ENCODE measurements at places on chromosomes 4 and X.

DNA sequence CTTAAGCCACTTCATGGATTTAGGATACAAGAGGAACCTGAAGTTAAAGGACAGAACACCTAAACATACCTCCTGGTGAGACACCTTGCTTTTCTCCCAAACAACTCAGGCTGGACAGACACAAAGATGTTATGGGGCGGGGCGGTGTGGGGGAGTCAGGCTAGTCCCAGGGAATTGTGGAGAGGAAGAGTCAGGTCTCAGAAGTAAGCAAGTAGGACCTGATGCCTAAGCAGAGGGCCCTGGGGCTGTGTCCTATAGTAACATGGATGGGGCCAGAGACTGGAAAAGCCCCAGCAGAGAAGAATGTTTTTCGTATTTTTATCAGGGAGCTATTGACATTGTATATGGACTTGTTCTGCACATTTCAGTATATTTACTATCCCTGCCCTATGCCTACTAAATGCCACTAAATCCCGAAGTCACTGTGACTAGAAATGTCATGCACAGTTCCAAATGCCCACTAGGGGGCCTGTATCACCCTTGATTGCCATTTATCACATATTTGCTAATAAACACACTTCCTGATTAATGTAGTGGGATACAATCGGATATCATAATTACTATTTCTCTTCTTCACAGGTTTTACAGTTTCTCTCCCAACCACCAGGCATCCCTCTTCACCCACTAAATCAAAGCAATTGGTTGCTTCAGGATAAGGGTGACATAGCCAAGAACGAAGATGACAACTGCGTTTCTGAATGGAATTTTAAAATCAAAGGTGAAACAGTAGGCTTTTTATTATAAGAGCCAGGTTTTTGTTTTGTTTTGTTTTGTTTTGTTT lies 23.8 kb upstream of the ARHGAP10 start:
- H3K27me3 ChIP-seq = no peaks in the 10 kb centered on the region
- peak; percentile 61 for DNase-seq
- H3K36me3 ChIP-seq = no peaks in the 10 kb centered on the region
- H3K4me1 ChIP-seq = no peaks in the 10 kb centered on the region
- no peak overlapping the region for H3K4me3 ChIP-seq
- no peak overlapping the region for H3K27ac ChIP-seq

DNA sequence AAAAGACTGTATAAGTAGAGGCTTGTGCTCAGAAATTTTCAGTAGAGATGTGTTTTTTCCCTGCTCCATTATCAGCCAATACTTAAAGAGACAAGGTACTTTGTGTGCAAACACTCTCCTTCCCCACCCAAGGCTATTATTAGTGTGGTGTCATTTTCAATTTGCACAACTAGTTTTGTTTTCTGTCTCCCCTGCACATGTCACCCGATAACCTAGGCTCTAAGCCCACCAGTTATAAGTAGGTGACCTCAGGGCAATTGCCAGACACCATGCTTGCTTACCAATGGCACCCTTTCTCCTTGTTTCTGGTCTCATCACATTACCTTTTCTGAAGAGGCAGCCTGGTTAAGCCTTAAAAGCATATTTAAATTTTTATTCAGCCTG lies 8.0 kb upstream of the GUCY1A1 start:
- no peak overlapping the region for H3K4me3 ChIP-seq
- H3K36me3 ChIP-seq = no peaks in the 10 kb centered on the region
- no peaks in the 10 kb centered on the region for H3K27me3 ChIP-seq
- DNase-seq = no peak

- H3K27me3 ChIP-seq = no peaks in the 10 kb centered on the region
- H3K27ac ChIP-seq = no peak overlapping the region
- no peak overlapping the region for H3K4me3 ChIP-seq
Measured at GRCh38 chrX:70313503-70313902, 23.6 kb downstream of the KIF4A start.

DNA sequence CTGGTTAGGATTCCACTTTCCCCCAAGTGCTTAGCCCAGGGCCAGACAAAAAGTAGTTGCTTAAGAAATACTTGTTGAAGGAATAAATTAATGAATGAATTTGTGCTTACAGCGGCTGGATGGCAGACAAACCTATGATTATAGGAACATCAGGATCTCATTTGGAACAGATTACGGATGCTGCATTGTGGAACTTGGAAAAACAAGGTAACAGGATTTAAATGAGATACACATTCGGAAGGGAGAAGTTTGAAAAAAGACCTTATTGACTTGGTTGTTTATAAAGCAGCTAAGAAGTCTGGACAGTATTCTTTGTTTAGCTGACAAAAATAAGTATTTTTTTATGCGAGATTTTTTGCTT lies 572 bp downstream of the EXOSC9 start:
- no peaks in the 10 kb centered on the region for H3K27me3 ChIP-seq
- H3K36me3 ChIP-seq = no peaks in the 10 kb centered on the region
- peak overlapping the region; percentile 93 for H3K4me3 ChIP-seq
- peaks cover 8% of the 10 kb centered on the region for H3K4me1 ChIP-seq
- peak overlapping the region; percentile 83 for H3K27ac ChIP-seq

GRCh38 chrX:115696939-115697338 lies 136.0 kb downstream of the PLS3 start:
- no peaks in the 10 kb centered on the region for H3K4me1 ChIP-seq
- no peak for DNase-seq
- H3K4me3 ChIP-seq = no peak overlapping the region
- no peak overlapping the region for H3K27ac ChIP-seq

DNA sequence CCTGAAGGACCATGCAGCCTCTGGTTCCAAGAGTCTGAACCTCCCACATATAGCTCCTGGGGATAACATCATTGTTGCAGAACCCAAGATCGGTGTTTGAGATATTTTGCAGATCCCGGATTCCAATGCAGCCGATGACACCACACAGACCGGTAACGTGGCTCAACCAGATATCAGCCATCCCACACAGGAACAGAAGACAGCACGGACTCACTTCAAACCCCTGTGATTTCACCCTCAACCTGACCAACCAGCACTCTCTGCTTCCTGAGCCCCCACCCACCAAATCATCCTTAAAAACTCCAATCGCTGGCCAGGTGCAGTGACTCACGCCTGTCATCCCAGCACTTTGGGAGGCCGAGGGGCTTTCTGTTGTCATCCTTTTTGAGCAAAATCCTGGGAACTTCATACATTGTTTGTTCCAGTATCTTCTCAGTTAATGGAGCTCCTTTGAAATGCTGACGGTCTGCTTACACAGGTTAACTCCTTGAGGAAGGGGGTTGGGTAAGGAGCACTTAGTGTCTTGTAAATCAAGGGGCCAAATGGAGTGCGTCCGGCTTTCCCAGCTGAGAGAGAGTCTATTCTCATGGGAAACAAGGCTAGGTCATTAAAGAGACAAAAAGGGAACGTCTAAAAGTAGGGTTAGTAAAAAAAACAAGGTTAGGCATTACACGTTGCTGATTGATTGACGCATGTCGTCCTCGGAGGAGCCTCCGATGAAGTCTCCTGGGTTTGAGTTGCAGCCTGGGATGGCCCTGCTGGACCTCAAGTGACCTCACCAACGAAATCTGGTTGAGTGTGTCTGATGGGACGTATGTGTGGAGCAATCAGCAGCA lies 230.4 kb downstream of the CRLF2 start:
- H3K27me3 ChIP-seq = no peaks in the 10 kb centered on the region
- H3K36me3 ChIP-seq = no peaks in the 10 kb centered on the region
- no peaks in the 10 kb centered on the region for H3K4me1 ChIP-seq
- no peak for DNase-seq
- no peak overlapping the region for H3K27ac ChIP-seq

GRCh38 chrX:18894156-18894555 lies 89.8 kb downstream of the PHKA2 start:
- no peak overlapping the region for H3K27ac ChIP-seq
- H3K4me3 ChIP-seq = no peak overlapping the region
- H3K36me3 ChIP-seq = no peaks in the 10 kb centered on the region
- H3K4me1 ChIP-seq = no peaks in the 10 kb centered on the region
- H3K27me3 ChIP-seq = no peaks in the 10 kb centered on the region
- no peak for DNase-seq

DNA sequence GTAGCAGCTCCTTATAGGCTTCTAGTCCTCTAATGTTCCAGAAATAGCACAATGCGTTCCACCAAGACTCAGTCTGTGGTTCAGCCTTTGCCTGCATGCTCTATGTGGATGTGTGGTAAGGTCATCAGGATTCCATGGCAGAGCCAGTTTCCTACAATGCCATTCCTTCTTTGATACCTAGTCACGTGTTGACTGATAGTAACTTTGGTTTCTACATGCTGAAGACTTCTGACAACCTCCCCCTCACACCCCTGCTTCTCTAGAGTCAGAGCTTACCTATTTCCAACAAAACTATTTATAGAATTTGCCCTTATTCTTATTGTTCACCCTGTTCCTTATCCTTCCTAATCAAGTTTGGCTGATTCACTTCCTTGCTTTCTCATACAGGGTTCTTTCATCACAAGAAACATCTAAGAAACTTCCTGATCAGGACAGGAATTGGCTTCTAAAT lies 81.1 kb downstream of the CT47B1 start:
- no peaks in the 10 kb centered on the region for H3K27me3 ChIP-seq
- H3K4me1 ChIP-seq = no peaks in the 10 kb centered on the region
- DNase-seq = no peak
- H3K36me3 ChIP-seq = no peaks in the 10 kb centered on the region
- no peak overlapping the region for H3K27ac ChIP-seq
- H3K4me3 ChIP-seq = no peak overlapping the region

DNA sequence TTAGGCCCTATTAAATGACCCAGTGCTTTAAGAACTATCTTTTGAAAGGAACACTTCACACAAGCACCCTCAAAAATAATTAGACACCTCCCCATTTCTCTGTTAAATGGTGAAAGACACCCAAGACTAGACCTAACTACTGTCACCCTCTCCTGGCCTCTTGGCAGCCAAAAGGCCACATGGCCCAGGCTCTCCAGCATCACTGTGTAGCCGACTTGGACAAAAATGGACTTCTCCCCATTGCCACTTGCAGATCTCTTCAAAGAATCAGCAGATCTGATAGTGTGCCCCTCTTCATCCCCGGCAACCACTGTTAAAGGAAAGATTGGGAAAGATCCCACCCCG lies 2.0 kb downstream of the MID1IP1 start:
- H3K27ac ChIP-seq = peak overlapping the region; percentile 65
- H3K36me3 ChIP-seq = no peaks in the 10 kb centered on the region
- H3K27me3 ChIP-seq = peaks cover 2% of the 10 kb centered on the region
- H3K4me3 ChIP-seq = peak overlapping the region; percentile 8

DNA sequence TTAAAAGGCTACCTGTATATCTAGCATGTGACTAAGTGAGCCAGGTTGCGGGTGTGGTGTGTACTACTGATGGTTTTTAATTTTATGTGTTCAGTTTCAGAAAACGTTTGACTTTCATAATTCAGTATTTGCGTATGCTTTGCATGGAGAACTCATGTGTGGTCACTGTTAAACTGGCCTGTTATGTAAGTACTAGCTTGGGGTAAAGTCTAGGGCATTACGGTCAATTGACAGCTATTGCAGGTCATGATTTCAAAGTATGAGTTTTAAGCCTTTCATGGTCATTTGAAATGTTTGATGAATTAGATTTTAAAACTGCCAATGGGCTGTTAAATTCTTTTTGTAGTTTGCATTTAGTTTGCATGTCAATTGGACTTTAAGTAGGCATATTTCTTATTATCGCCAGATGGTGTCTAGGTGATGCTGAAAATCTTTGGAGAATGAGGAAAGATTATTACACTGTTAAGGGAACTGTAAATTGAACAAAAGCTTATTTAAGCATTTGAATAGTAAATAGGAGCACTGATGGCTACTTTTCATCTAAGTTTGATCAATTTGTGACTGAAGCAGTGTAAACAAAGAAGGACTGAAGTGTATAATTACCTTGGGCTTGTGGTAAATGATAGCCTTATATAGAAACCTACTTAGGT lies 563.4 kb downstream of the DACH2 start:
- DNase-seq = no peak
- no peak overlapping the region for H3K4me3 ChIP-seq
- no peaks in the 10 kb centered on the region for H3K27me3 ChIP-seq
- no peaks in the 10 kb centered on the region for H3K4me1 ChIP-seq

DNA sequence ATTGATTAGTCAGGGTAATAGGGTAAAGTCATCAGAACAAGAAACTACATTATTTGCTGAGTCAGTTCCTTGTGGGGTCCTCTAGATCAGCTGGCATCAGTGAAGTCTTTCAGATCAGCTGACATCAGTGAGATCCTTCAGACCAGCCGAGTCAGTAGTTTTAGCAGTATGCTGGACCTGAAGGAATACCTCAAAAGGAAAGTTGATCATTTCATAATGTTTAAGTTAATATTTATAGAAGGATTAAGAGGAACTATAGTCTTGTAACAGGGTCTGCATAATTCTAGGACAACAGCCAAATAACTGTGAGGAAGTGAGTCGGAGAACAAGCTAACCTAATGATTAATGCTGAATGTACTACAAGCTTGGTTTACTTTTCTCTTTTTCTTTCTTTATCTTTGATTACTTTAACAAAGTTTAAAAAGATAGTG lies 958 bp upstream of the UGT2B7 start:
- DNase-seq = no peak
- no peak overlapping the region for H3K27ac ChIP-seq
- peaks cover 4% of the 10 kb centered on the region for H3K4me1 ChIP-seq
- no peaks in the 10 kb centered on the region for H3K36me3 ChIP-seq
- no peak overlapping the region for H3K4me3 ChIP-seq
- H3K27me3 ChIP-seq = no peaks in the 10 kb centered on the region

GRCh38 chrX:85244450-85245211 lies 840 bp downstream of the ZNF711 start:
- no peaks in the 10 kb centered on the region for H3K4me1 ChIP-seq
- H3K4me3 ChIP-seq = peak overlapping the region; percentile 50
- DNase-seq = peak; percentile 2
- H3K27me3 ChIP-seq = peaks cover 16% of the 10 kb centered on the region
- H3K36me3 ChIP-seq = no peaks in the 10 kb centered on the region

- H3K36me3 ChIP-seq = no peaks in the 10 kb centered on the region
- no peaks in the 10 kb centered on the region for H3K4me1 ChIP-seq
- no peaks in the 10 kb centered on the region for H3K27me3 ChIP-seq
- H3K27ac ChIP-seq = no peak overlapping the region
- no peak overlapping the region for H3K4me3 ChIP-seq
- no peak for DNase-seq
Measured at GRCh38 chr4:165922747-165923146, 49.7 kb downstream of the TLL1 start.

DNA sequence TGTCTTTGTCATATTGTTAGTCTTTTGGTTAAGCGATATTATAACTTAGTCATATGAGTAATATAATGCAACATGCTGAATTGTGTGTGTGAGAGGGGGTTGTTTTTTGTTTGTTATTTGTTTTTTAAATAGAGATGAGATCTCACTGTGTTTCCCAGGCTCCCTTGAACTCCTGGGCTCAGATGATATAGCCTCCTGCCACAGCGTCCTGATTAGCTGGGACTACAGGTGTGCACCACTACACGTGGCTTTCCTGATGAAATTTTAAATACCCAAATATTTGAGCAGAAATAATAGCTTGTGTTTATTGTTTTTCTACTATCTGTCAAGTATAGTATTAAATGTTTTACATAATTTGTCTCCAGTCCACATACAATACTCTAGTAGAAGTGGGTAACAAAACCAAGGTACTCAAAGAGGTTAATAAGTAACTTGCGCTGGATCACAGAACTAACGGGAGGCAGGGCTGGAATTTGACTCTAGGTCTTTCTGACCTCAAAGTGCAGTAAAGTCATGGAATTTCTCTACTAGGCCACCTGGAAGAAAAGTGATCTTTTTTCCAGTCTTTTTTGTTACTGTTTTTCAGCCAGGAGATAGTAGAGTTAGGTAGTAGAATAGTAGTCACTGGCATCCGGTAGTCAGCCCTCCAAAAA lies 47.8 kb downstream of the CLCN3 start:
- DNase-seq = no peak
- no peak overlapping the region for H3K27ac ChIP-seq
- no peak overlapping the region for H3K4me3 ChIP-seq
- H3K27me3 ChIP-seq = no peaks in the 10 kb centered on the region
- H3K4me1 ChIP-seq = peaks cover 25% of the 10 kb centered on the region

Data from pancreas (tissue), 10 donors.